ENCODE measurements at places on chromosomes 1 and 21.

DNA sequence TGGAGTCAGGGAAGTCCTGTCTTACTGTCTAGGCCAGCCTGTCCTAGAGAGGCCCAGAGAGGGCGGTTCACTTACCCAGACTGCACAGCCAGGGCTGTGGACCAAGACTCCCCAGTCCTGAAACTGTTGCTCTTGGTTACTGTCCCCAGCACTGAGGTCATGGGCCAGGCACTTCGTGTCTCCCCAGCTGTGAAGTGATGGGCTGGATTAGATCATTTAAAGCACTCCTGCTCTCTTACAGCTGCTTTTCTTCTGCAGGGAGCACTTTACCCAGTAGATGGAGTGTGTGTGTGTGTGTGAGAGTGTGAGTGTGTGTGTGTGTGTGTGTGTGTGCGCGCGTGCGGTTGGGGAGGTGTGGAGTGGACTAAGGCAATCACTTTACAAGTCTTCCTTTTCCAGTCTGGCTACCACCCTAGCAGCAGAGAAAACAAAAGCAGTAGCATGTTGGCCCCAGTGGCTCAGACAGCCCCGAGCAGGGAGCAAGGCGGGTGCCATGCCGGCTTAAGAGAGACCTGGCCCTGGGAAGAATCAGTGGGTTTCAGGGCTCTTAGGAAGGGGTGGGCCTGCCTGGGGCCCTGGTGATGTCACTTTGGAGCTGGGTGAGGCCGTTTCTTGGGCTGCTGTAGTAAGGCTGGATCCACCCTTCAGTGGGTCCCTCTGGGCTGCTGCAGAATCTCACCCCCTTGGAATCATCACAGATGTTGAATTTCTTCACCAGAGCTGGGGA is 2.4 kb downstream of the SPSB1 start:
- no peak for DNase-seq

GRCh38 chr1:12040457-12041051 is 21.3 kb downstream of the MIIP start:
- DNase-seq = no peak

- DNase-seq = no peak
Observed at GRCh38 chr21:25512095-25513081, 94.9 kb downstream of the MRPL39 start.

GRCh38 chr1:222909586-222909985 is 94.7 kb downstream of the DISP1 start:
- peak; percentile 9 for DNase-seq

DNA sequence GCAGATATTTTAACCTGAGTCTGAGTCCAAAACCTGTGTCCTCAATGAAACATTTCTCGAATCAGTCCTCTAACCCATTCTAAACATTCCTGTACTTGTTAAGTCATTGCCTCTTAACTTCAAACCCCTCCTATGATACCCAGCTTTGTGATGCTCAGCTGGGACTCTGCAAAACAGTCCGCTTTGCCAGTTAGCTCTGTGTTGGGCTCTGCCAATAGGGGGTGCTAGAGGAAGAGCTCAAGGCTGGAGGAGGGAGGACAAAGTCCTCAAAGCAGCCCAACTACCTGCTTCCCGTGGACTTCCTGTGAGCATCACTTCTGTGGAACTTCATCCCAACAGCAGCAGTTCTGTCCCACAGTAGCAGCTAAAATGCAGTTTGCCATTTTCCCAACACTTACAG is 38.1 kb upstream of the SYT14 start:
- DNase-seq = peak; percentile 33

GRCh38 chr1:18929686-18930085 is 26.8 kb downstream of the IFFO2 start:
- no peak for DNase-seq

DNA sequence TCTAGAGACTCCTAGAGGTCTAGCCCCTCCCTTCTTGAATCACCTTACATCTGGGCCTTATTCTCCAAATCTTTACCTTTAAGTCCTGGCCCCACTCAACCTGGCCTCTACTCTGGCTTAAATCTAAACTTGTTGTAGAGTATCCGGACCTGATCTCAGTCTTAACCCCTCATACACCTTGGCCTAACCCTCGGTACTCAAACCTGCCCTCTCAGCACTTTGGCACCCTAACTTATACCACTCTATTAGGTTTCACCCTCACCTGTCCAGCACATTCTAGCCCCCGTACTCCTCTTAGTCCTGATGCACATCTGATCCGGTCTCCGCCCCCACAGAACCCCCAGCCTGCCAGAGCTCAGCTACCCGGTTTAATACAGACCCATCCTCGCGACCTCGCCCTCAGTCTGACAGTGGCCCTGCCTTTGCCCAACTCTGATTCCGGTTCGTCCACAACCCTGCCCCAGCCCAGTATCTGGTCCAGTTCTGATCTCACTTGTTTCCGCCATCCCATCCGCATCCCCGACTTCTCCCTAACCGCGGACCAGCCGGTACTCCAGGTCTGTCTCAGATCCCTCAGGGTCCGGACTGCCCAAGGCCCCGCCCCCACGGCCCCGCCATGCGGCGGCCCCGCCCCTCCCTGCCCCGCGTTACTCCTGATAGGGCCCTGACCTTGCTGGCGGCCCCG is 1.5 kb downstream of the TRIM62 start:
- no peak for DNase-seq

DNA sequence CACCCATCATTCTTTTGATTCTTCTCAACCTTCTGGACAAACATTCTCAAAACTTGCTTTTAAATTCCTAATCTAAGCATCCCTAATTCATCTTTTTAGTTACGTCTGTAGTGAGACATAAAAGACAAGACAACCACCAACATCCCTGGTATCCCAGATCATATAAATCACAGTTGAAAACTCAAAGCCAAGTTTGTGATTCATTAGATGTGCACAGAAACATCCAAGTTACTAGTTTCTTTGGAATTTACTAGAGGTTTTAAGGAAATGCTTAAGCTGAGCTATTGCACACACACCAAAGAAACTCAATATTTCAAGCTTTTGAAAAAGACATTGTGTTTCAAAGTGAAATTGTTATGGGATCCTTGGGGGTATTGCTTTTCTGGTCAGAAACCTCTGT is 47.6 kb downstream of the ATP6V1G3 start:
- DNase-seq = no peak

DNA sequence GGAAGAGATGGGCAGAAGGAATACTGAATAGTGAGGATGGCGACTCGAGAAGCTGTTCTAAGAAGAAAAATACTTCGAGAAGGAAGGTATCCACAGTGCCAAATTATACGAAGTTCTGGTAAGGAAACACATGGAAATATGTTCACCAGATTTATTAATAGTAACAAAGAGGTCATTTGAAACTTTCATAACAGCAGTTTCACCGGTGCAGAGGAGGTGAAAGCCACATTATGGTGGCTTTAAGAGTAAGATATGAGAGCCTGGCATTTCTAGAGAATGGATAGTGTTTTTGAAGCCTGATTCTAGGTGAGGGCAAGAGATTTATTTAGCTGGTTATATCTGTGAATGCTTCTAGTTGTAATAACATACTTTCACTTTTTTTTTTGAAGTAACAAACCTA is 56.2 kb downstream of the DPYD start:
- DNase-seq = no peak

- no peak for DNase-seq
Observed at GRCh38 chr21:46256501-46256994, 28.0 kb upstream of the LSS start.

- DNase-seq = peak; percentile 50
Observed at GRCh38 chr1:3483801-3484444, 29.5 kb downstream of the ARHGEF16 start.

DNA sequence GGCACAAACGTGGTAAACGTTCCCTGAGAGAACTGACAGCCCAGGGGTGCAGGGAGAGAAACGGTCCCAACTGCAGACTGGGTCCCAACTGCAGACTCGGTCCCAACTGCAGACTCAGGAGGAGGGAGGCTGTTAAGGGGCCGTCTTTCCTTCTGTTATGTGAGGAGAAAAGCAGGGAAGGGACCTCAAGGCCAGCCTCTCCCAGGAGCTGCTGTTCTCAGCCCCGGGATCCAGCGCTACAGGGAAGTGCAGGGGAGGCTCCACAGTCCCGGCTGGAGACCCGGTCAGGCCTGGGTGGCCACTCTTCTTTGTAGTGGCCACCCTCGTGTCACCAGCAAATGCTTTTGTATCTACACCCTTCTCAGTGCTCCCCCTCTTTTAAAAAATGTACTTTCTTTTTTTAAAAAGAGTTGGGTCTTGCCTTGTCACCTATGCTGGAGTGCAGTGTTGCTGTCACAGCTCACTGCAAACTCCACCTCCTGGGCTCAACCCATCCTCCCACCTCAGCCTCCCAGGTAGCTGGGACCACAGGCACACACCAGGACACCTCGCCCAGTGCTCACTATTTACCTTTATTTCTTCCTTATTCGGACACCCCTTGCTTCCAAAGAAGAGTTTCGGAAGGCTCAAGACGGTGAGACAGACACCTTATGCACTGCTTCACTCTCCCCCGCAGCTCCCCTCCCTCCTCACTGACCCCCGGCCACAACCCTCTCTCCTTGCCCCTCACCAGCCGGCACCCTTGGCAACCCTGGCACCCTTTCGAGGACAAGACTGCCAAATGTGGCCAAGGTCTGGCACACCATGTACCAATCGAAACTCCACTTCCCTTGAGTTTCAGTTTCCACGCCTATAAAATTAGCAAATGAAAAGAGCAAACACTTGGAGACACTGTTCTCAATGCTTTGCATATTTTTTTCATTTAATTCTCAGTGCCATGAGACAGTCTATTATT is 21.8 kb downstream of the CAPN2 start:
- no peak for DNase-seq

GRCh38 chr1:31295874-31296485 is 608 bp downstream of the SNRNP40 start:
- DNase-seq = peak; percentile 6

GRCh38 chr1:220093361-220094015 is 444 bp upstream of the IARS2 start:
- DNase-seq = no peak

- DNase-seq = no peak
Observed at GRCh38 chr1:234725177-234726132, 115.5 kb upstream of the IRF2BP2 start.

DNA sequence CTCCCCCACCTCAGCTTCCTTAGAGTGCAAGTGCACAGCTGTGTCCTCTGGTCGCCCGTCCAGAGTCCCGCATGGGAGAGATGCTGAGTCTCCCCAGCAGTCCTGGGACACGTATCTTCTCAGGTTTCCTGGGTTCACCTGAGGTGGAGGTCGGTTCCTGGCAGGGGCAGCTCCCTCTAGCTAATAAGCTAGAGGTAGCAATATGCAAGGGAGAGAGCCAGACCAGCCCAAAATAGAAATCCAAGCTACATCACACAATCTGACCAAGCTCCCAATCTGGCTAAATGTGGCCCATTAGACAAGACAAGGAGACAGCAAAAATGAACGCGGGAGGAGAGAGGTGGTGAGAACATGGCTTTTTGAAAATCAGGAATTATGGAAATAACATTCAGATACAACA is 30.9 kb upstream of the CADM3 start:
- no peak for DNase-seq

DNA sequence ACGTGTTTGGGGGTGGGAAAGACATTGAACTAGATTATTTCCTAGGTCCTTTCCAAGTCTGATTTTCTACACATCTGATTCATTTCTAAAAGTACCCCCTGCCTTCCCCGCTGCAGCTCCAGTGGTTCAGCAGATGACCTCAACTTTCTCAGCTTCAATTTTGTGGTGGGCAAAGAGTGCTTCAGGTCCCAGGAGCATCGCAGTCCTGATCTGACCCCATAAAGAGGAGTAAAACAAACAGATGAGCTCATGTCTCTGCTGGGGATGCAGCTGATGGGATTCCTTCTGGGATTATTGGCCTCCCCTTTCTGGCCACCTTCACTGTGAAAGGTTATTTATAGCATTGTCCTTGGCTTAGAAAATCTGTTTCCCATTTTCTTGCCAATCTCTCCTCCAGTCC is 337.0 kb upstream of the PLXNA2 start:
- DNase-seq = no peak

GRCh38 chr1:23555986-23556634 is 3.2 kb downstream of the ID3 start:
- DNase-seq = no peak

- DNase-seq = no peak
Observed at GRCh38 chr1:10832703-10833102, 36.3 kb upstream of the CASZ1 start.

GRCh38 chr1:82337635-82338034 is 536.9 kb downstream of the ADGRL2 start:
- DNase-seq = no peak

Data from NB4 (cell line).